ENCODE measurements at places on chromosomes 2 and 18.
A peak's percentile ranks its signal among the peaks of the same experiment; 100 is the strongest.

DNA sequence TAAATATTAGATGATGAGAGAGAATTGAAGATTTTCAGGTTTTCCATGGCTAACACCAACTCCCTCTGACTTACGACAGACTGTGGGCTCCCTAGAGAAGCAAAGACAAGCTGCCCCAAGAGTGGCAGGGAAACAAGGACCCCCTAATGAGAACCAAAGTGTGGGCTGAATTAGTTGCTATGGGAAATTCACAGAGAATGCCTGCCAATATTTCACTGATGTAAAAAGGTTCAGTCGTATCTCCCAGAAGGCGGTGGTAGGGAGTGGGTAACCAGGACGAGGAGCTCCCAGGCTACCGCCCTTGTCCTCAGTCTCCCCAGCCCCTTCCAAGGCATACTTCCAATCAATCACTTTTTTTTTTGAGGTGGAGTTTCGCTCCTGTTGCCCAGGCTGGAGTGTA is 113.6 kb downstream of the LAMA1 start:
- no peak for DNase-seq

- DNase-seq, result no peak
These were observed 244.8 kb downstream of the BABAM2 start for GRCh38 chr2:28135324-28135723.

DNA sequence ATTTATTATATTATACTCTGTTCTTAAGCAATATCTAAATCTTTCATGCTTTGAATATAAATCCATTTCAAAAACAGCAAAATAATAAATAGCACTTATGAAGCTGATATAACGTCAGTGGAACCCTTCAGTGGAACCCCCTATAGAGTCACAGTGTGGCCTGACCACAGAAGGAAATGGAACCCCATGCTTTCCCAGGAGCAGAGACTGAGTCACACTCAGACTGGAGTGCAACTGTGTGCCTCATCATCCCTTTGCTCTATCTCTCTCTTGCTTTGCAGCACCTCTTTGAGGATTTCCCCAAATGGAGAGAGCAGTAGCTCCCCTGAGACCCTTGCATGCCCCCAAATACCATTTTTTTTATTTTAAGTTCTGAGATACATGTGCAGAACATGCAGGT is 13.1 kb downstream of the NXPH2 start:
- DNase-seq, result no peak

DNA sequence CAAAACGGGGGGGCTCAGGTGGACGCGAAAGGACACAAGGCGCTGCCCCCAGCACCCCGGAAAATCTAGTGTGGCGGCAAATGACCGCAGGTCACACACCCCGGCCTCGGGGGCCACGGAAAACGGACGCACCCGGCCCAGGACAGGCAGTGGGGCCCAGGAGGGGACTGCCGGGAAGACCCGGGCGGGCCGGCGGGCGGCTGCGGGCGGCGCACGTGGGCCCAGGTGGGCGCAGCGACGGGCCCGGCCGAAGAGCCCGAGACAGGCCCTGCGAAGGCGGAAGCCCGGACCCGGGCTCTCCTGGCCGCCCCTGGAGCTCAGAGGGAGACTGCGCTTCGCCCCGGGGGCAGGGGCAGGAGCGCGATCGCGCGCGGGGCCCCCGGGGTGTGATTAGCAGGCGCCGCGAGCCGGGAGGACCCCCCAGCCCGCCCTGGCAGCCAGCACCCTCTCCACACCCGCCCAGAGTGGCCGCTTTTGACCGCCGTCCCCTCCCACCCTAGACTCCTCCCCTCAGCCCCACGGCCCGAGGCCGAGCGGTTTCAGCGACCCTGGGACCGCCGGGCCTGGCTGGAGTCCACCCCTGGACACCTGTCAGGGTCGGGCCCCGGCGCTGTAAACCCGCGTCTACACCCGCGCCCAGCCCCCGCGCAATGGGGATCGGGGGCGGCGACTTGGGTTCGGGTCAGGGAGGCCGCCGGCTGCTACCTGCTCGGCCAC is 773 bp downstream of the MBP start:
- peak; percentile 76 for DNase-seq

DNA sequence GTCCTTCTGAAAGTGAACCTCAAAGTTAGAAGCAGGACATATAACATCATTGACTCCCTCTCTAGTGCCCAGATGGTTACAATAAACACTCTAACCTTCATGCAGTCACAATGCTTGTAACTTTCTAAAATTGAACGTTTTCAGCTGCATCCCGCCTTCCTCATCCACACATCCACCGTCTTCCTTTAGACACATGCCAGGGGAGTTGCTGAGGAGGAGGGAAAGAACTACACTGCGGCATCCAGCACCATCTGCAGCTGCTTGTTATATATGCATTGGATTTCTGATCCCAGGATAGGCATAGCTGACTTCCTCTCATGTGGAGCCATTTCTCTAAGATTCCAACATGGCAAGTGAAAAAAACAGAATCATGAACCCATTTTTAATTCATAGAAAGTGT is 96.8 kb downstream of the FBXO15 start:
- DNase-seq, result no peak

DNA sequence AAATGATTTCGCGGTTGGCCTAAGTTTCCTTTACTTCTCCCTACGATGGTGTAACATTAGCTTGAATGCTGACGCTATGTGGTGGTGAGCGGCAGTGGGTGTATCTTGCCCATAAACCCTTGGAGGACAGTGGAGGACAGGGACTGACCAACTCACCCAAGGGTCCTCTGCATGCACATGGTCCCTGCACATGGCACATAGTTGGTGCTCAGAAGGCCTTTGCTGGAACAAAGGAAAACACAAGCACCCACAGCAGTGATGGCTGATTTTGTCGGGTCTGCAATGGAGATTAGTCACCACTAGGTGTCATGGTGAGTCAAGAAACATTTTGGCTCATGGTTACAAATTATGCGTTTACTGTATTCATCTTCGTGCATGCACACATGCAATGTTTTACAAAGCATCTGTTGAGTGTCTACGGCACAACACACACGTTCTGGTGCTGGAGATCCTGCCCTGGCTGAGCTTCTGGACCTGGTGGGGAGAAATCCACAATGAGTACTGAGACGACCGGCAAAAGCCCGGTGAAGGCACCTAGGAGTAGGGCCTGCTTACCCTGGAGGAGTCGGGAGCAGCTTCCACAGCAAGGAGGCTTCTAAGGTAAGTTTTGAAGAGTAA is 44.0 kb downstream of the PDCL3 start:
- DNase-seq, result no peak

All from type B pancreatic cell (in vitro differentiated cells).